Aorta (tissue), 5 donors: ENCODE measurements at places on chromosomes 3 and 15. TPM values are rescaled to one million over a fixed set of nuclear protein-coding genes. Genes with fewer than 3 reads are reported as not detected.

SLC9C1 gene
- polyA plus RNA-seq = not detected

DNA sequence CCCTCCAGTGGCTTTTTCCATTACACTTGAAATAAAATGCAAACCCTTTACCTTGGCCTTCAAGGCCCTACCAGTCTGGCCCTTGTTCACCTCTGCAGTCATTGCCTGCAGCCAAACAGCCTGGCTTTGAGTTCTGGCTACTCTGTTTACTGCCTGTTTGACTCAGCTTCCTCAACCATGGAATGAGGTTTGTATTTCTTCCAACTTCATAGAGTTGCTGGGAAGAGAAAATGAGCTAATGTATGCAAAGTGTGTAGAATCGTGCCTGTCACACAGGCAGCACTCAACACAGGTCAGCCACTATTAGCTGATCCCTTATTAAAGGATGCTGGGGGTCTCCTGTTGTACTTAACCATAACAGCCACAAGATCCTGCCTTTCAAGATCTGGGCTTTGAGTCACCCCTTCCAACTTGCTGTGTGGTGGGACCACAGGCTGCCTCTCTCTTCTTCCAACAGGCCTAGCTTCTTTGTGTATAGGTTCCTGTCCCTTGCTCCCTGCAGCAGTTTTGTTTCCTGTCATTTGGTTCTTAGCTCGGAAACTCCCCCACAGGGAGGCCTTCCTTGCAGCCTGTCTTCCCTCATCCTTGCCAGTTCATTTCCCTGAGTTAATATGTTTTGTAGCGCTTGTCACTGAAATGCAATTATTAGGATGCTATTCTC lies 6.4 kb downstream of the MED12L start:
- DNase-seq = no peak

DNA sequence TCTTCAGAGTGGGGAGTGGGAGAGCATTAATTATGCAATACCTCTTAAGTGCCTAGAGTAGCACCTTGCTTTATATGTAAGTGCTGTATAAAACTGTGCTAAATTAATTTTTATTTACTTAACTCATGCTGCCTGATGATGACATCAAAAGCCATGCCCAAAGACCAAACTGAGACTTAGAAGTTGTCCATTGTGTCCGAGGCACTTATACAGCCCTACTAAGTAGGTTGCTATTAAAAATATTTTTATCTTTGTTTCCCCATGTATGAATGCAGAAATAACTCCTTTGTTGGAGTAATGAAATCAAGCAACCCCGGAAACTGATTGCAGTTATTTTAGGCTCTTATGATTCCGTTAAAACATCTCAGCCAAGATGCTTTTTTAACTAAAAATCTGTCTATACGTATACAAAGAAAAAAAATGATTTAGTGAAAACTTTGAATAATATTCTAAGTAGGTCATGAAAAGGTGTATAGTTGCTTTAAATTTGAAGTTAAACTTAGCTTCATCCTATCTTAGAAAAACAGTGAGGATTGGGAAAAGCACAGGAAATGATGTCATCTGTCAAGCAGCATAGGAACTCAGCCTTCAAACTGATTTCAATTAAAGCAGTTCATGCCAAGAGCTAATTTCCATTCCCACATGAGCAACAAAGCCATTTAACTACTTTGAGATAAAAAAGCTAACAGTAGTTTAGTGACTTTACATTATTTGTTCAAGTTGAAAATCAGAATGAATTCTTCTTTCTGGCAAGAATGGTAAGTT lies 43.0 kb downstream of the FBN1 start:
- DNase-seq = no peak

POC1A gene
- polyA plus RNA-seq = 0.38 TPM

- DNase-seq = no peak
Observed at GRCh38 chr15:52014616-52015015, 4.4 kb upstream of the MAPK6 start.

PLCH1 gene
- not detected for polyA plus RNA-seq

- DNase-seq = no peak
Observed at GRCh38 chr3:25574172-25574765, 90.4 kb downstream of the TOP2B start.
